ENCODE measurements at places on chromosomes 12 and 14.

GRCh38 chr14:90697132-90697531 lies 119.1 kb downstream of the TTC7B start:
- no peak for DNase-seq

DNA sequence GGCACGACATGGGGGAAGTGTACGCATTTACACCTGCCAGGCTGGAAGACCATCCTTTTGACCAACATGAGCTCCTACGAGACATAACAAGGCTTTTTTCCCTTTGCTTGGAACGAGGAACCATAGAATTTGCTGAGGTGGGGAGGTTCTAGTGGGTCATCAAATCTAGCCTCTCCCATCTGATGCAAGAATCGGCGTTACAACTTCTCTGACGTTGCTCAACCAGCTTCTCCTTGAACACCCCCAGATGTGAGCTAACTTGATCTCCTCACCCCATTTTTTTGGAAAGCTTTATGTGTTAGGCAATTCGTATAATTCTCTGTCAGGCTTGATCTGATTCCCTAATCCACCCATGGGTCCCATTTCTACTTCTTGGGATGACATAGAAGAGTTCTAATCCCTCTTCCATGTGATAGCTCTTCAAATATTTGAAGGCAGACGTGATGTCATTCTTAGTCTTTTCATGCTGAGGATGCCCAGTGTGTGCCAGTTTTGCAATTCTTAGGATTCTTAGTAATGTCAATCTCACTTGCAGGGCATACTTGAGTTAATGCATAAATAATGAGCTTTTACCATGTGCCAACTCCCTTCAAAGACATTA lies 163.6 kb upstream of the PARP11 start:
- DNase-seq = no peak

DNA sequence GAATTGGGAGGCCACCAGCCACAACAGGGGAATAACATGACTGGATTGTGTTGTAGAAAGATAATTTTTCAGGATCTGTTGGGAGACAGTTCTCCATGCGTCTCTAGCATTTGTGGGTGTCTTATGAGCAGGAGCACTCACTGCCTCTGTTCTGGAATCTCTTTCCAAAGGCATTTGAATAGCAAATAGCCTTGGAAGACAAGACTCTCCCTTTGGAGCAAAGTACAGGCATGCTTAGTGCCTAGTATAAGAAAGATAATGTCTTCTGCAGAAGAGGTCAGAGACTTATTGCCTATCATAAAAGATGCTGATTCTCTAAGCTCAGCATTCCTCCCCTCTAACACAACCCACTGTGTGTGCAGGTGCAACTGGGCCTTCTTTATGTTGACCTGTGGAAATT lies 58.3 kb downstream of the VCPKMT start:
- DNase-seq = no peak

DNA sequence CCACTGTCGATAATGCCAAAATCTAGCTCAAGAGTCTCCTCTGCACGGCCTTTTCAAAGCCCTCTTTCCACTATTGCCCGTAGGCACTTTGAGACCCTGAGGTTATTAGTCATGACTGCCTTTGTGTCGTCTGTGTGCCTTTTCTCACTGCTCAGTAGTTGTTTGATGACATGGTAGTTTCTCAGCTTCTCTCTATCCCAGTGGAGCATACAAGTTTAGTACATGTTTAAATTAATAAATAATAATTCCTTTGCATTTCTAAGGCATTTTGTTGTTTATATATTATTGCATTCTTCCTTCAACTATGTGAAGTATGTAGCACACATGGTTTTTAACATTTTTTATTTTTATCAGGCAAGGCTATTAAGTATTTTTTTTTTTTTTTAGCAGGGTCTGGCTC lies 458.1 kb downstream of the PCNX1 start:
- DNase-seq = no peak

Measured in CD4-positive, alpha-beta T cell treated with Interleukin-15 for 4 hours (primary cell).